Muscle of leg (tissue), 16 donors: ENCODE measurements at places on chromosomes 4 and X. TPM values are rescaled to one million over a fixed set of nuclear protein-coding genes. Genes with fewer than 3 reads are reported as not detected.

DNA sequence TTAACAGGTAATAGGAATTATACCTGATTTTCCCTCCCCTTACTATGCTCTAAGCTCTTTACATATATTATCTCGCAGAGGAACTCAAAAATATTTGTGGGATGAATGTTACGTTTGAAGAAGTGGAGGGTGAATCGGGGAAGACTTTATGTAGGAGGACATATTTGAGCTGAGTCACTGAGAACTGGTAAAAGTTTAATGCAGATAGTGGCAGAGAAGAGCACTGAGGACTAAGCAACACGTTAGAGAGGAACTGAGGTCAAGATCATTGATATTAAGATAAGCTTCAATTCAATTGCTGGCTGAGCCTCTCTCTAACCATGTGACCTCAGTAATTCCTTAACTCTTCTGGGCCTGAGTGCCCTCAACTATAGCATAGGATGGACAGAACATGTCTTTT is 26.4 kb upstream of the ELOVL6 start:
- DNase-seq = no peak

GRCh38 chrX:50613846-50614245 is 143.2 kb upstream of the DGKK start:
- no peak for DNase-seq

- peak; percentile 35 for DNase-seq
Measured at GRCh38 chr4:11720292-11720691, 291.6 kb upstream of the HS3ST1 start.

- DNase-seq = no peak
Measured at GRCh38 chr4:62118558-62118957, 918.4 kb downstream of the ADGRL3 start.

DNA sequence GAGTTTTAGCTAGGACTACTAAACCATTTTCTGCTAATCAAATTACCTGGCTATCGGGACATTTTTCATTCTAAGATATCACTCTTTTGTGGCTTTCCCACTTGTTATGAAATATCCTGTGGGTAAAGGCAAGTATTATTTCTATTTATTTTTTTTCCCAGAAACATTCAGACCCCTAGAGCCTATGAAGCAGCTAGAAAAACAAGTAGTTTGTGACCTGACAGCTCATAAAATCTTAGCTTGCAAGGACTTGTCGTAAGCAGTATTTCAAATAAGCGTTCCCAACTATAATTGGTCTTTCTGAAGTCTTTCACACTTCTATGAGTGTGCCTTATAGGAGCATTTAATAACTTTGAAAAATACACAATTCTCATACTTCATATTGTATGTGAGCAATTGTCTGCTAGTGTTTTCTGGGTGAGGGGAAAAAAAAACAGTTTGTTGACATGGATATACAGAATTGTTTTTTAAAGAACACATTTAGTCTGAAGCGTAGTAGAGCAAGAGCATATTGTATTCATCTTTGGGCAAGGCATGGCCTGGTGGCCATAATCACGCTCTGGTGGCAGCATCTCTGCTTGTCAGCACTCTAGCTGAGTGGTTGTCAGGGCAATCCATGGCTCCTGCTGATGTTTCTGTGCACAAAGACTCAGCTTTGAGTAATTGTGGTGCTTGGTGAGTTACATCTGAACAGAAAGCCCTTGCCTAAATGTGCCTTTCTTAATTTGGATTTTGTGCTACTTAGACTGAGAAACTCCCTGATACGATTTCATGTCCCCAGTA is 2.6 kb downstream of the MCUB start:
- no peak for DNase-seq

- DNase-seq = no peak
Measured at GRCh38 chr4:183366206-183366835, 44.1 kb upstream of the CLDN24 start.

GRCh38 chr4:38989487-38989886 is 42.7 kb downstream of the TMEM156 start:
- DNase-seq = no peak

Gene ARHGAP6
- polyA plus RNA-seq = 10.2 TPM

Gene ALB
- 0.88 TPM for polyA plus RNA-seq

Gene RBMXL3
- not detected for polyA plus RNA-seq

Gene MAGED4
- polyA plus RNA-seq = 49.4 TPM

Gene PROM1
- polyA plus RNA-seq = 43.5 TPM
